Ecto neural progenitor cell (in vitro differentiated cells): ENCODE measurements at places on chromosomes 13 and 19.
A peak's percentile ranks its signal among the peaks of the same experiment; 100 is the strongest.

- no peak for DNase-seq
Measured at GRCh38 chr19:14553042-14553938, 18.6 kb downstream of the NDUFB7 start.

DNA sequence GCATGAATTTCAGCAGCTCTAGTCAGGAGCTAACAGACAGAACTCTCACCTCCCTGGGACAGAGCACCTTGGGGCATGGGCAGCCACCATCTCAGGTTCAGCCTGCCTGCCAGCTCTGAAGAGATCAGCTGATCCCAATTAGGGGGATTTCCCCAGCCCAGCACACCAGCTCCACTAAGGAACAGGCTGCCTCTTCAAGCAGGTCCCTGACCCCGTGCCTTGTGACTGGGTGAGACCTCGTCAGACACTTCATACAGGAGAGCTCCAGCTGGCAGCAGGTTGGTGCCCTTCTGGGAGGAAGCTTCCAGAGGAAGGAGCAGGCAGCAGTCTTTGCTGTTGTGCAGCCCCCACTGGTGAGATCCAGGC lies 84.5 kb upstream of the UFM1 start:
- no peak for DNase-seq

- no peak for DNase-seq
Measured at GRCh38 chr13:104594806-104595205, 1528.6 kb upstream of the SLC10A2 start.

- DNase-seq, result no peak
Measured at GRCh38 chr13:98515818-98516465, 61.0 kb downstream of the STK24 start.

DNA sequence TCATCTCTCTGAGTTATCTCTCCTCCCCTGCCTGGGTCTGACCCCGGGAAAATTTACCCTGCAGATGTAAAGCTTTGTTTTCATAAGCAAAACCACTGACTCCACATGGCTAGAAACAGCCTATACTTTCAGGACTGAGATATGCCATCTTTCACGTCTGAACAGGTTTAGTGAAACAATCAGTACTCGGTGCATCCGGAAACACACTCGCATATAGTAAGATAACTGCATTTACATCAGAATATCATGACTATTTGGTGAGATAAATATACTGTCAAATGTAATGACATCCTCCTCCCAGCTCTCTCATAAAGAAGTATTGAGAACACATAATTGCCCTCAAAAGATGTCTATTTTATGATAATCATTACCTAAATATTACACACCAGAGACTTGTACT lies 172.8 kb downstream of the EFNB2 start:
- no peak for DNase-seq

GRCh38 chr19:54648129-54648528 lies 14.7 kb upstream of the LILRB4 start:
- no peak for DNase-seq

- peak; percentile 39 for DNase-seq
Measured at GRCh38 chr19:293436-294110, 2.4 kb upstream of the PLPP2 start.

- DNase-seq, result no peak
Measured at GRCh38 chr13:43232873-43233265, 209.5 kb downstream of the DNAJC15 start.

DNA sequence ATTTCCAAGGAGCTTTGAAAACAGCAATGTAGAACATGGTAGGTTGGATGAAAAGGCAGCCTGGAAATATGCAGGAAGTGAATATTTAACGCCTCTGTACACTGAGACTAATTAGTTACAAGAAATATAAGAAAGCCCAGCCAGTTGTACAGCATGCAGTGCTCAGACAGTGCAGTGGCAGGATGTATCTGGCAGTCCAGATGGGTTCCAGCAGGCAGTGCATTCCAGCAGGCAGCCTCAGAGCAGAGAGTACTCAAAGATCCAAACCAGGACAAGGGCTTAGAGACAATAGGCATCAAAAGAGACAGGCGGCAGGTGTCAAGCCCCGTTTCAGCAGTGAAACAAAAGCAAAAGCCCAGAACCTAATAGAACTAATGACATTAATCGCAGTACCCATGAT lies 2776.3 kb downstream of the PCDH9 start:
- DNase-seq, result peak; percentile 52

- DNase-seq, result peak; percentile 36
Measured at GRCh38 chr13:112253631-112254030, 122.5 kb upstream of the SPACA7 start.

GRCh38 chr13:67353941-67354340 lies 123.8 kb upstream of the PCDH9 start:
- no peak for DNase-seq

DNA sequence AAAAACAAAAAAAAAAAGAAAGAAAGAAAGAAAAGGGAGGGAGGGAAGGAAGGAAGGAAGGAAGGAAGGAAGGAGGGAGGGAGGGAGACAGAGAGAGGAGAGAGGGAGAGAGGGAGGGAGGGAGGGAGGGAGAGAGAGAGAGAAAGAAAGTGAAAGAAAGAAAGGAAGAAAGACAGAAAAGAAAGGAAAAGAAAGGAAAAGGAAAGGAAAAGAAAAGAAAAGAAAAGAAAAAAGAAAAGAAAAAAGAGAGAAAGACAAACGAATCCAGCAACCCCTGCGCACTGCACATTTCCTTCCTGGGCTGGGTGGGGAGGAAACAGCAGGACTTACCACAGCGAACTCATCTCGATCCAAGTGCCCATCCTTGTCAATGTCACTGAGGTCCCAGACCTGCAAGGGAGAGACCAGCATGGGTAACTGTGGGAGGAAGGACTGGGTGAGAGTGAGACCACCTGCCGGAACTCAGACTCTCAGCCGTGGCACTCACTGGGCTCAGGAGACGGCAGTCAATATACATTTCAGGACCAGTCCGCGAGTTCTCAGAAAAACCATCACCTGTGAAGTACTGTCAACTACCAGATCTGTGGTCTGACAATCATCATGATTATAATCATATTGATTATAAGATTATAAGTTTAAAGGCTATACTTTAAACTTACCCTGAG lies 43.3 kb downstream of the EPS15L1 start:
- DNase-seq, result no peak

DNA sequence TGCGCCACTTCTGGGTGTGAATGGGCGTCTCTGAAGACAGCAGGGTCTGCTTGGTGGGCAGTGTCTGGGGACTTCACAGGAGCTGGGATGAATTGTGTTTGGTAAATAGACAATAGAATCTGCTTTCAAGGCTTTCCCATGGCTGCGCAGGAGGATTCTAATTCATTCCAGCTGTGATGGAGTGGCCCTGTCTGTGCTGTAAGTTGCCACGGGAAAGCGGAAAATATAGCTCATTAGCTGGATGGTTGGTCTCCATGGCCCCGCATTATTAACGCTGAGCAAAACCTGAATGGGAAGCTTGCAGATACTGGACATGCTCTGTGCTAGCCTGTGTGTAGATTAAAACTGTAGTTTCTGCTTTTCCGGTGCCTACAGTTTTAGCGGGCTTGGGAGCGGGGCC lies 15.6 kb upstream of the C1QTNF9 start:
- no peak for DNase-seq

- DNase-seq, result no peak
Measured at GRCh38 chr13:45034342-45034741, 45.0 kb downstream of the GPALPP1 start.

GRCh38 chr19:53906211-53907192 lies 2.6 kb upstream of the CACNG7 start:
- DNase-seq, result peak; percentile 82

DNA sequence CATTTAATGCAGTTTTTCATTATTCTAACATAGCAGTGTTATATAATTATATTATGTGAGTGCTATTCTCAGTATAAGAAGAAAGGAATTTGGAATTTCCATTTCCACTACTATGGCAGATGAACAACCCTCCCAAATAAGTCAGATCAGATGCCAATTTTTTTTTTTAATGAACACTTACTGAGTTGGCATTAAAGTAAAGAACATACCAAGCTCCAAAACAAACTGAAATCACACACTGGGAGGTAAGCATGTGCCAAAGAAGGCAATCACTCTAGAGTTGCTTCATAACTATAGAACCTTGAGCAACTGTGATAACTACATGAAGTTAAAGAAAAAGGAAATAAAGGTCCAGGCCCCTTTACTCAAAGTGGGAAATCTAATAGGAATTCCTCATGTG lies 90.3 kb downstream of the RNF17 start:
- DNase-seq, result no peak

DNA sequence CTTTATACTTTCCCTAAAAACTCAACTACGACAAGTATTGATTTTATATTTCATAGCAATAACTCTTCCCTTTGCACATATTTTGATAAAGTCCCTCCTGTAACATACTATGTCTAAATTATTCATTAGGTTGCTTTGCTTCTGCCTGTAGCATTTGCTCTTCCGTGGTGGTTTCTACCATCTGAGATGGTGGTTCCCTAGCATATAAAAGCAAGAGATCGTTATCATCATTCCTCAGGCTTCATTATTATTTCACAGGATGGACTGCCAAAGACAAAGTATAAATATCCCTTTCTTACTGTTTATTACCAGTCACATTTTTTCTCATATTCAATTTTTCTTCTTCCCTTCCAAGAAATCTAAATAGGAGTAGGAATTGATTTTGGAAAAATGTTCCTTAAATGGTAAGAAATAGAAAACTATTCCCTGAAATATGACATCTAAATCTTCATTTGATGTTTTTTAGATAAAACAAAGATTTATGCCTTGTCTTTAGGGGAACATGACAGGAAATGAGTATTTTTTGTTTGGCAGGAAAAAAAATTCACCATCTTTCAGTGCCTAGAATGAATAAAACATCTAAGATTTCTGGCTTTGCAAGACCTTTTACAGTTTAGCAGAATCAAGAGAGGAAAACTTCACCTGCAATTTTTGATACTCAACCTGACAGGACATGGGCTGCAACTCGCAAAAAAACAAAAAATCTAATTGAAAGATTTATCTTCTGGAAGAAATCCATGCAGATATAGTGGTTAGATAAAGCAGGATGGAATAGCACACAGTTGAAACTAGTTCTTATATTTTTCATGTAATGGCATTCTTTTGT lies 340.0 kb downstream of the SPRY2 start:
- no peak for DNase-seq

DNA sequence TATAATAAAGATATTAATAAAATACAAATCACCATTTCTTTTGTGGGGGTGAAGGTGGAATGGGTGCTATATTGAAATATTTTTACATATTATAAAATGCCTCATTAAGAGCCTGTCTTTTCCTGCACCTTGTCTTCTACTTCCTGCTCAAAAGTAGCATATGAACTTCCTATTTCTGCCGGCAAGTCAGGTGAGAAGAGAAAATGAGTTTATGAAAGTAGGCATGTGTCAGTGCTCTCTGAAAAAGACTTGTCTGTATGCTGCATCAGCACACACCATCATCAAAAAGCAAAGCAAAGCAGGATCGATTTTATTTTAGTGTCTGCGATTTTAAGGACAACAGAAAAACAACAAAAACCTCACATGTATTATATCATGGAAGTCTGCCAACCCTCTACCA lies 114.2 kb downstream of the RAP2A start:
- DNase-seq, result no peak

GRCh38 chr19:1567848-1568227 lies 287 bp downstream of the MEX3D start:
- no peak for DNase-seq

DNA sequence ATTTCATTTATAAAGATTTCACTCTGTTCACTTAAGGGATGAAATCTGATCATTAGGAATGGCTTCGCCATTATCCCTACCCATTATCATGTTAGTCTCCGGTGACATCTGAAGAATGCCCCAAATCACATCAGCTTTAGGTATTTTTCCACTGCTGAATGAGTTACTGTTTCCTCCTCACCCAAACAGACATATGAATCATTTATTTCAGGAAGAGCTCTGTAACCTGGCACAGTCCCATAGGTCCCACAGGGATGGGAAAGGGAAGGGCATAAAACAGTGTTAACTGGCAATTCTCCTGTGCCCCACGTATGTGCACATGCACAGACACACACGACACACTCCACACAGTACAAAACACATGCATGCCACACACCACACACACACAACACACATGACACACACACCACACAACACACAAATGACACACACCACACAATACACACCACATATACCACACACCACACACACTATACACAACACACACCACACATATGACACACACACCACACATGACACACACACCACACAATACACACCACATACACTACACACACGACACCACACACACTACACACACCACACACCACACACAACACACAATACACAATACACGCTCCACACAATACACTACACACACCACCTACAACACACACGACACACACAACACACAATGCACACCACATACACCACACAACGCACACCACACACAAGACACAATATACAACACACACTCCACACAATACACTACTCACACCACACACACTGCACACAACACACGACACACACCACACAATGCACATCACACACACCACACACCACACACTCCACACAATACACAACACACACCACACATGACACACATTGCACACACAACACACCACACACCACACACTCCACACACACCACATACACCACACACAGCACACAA lies 15.4 kb downstream of the TMEM255B start:
- DNase-seq, result no peak
